Ovary (tissue), 10 donors: ENCODE measurements at places on chromosomes 2 and 18. TPM values are rescaled to one million over a fixed set of nuclear protein-coding genes. Genes with fewer than 3 reads are reported as not detected.

DNA sequence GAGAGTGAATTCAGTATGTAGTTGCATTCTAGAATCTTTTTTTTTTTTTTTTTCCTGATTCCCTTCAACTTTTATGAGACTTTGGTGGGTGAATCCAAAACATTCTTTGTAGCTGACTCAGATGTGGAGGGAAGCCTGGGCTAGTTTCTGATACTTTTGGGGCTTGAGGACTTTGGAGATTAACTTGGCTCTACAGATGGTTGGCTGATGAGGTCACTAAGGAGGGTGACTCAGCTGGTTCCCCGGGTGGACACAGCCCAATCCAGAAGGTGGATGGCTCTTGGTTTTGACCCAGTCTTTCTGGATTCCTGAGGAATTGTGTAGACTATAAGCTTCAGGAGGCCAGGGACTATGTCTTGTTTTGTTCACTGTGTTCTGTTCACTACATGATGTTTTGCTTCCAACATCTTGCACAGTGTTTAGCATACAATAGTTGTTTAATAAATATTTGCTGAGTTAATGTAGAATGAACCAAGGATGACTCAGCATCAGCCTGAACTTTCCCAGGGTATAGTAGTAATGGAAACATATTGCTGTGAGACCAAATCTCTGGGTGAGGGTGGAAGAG lies 30.5 kb downstream of the LAMA3 start:
- H3K4me1 ChIP-seq: peaks cover 8% of the 10 kb centered on the region
- no peaks in the 10 kb centered on the region for H3K27me3 ChIP-seq
- H3K36me3 ChIP-seq: no peaks in the 10 kb centered on the region
- H3K4me3 ChIP-seq: no peak overlapping the region
- DNase-seq: no peak

DNA sequence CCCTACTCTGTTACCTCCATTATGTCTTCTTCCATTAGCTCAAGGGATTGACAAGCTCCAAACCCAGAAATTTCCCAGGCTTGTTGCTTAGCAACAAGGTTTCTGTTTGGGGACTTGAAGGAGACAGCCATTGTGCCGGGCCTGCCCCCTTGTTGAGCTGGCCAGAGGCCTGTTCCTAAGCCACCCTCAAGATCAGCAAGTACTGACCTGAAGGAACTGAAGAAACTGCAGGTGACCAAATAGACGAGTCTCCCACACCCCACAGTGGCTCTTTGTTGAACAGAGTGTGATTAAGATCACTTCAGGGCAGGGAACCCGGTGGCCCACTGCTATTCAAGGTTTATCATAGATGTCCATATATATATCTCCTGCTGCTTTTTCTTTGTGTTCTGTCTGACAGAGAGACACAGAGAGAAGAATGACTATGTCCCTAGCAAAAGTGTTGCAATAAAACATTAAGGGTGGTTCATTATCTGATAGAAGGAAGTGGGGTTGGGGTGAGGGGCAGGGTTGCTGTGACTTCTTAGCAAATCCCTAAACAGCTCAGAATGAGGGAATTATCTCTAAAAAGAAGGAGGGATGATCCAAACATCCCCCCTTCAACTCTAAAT lies 69.2 kb downstream of the RNF144A start:
- no peaks in the 10 kb centered on the region for H3K36me3 ChIP-seq
- H3K4me1 ChIP-seq: peaks cover 4% of the 10 kb centered on the region
- no peaks in the 10 kb centered on the region for H3K27me3 ChIP-seq

DNA sequence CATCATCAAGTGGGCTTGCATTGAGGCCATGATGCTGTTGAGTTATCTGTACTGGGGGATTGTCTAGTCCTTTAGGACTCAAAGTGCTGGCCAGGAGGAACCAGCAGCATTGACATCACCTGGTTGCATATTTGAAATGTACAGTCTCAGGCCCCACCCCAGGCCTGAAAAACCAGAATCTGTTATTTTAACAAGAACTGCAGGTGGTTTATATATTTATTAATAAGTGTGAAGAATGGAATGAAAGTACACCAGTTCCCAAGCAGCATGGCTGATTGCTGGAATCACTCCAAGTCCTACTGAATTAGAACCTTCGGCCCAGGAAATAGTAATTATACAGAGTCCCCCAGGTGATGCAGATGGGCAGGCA lies 2.8 kb downstream of the IL1F10 start:
- H3K27ac ChIP-seq: no peak overlapping the region
- no peak for DNase-seq
- no peaks in the 10 kb centered on the region for H3K4me1 ChIP-seq

- no peak overlapping the region for H3K27ac ChIP-seq
- DNase-seq: no peak
- H3K4me1 ChIP-seq: no peaks in the 10 kb centered on the region
- no peaks in the 10 kb centered on the region for H3K27me3 ChIP-seq
These were observed 58.6 kb upstream of the VRK2 start for GRCh38 chr2:57987835-57988573.

- DNase-seq: no peak
- H3K36me3 ChIP-seq: no peaks in the 10 kb centered on the region
- H3K27ac ChIP-seq: no peak overlapping the region
- no peak overlapping the region for H3K4me3 ChIP-seq
These were observed 25.6 kb upstream of the TGIF1 start for GRCh38 chr18:3424280-3424890.

- no peak overlapping the region for H3K4me3 ChIP-seq
- no peaks in the 10 kb centered on the region for H3K36me3 ChIP-seq
- no peak for DNase-seq
- no peaks in the 10 kb centered on the region for H3K27me3 ChIP-seq
These were observed 154.6 kb downstream of the EVA1A start for GRCh38 chr2:75406131-75406581.

DNA sequence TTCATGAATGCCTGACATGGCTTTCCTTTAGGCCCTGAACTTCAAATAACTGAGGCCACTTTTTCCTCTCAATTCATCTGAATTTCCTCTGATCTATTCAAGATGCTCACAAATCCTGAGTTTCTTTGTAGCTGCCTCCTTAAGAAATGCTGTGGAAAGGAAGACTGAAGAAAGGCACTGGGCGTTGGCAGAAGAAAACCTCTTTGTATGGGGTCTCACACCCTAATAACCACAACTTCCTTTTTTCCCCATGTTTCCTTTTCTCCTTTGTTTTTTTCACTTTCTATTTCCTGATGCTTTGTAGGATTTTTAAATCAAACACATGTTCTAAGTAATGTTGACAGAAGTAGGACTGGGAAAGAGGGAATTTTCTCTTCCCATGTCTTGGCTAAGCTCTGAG lies 447.4 kb downstream of the CMPK2 start:
- no peak overlapping the region for H3K27ac ChIP-seq
- no peak overlapping the region for H3K4me3 ChIP-seq
- DNase-seq: no peak
- no peaks in the 10 kb centered on the region for H3K36me3 ChIP-seq

GRCh38 chr2:224395620-224396390 lies 6.1 kb downstream of the FAM124B start:
- H3K4me1 ChIP-seq: no peaks in the 10 kb centered on the region
- no peaks in the 10 kb centered on the region for H3K27me3 ChIP-seq
- no peaks in the 10 kb centered on the region for H3K36me3 ChIP-seq

DNA sequence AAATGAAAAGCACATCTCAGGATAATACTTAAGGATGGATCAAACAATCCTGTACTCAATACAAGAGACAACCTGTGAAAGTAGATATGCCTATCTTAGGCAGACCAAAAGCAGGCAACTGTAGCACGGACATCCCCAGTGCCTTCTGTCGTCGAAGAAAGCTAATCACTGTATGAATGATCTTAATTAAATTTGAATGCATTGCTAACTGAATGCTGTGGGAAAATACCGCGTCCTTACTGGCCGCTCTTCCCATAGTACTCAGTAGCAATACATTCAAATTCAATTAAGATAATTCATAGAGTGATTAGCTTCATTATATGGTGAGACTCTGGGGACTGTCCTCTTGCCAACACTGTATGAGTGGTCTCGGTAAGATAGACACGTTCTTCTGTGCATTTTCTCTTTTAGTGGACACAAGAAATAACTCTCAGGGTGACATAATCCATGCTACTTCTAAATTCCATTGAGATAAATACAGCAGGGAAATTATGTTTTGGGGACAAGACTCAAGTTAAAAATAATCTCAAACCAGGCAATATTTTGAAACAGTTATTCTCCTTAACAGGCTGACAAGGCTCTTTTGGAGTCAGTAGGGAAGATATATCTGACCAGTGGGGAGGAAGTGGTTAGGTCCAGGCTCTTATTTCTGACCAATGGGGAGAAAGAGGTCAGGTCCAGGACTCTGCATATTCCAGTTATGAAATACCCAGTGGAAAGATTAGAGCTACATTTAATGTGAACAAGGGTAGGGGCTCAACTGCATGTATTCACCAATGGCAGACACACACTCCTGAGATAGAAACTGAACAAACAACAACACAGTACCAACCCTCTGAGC lies 97.3 kb downstream of the DOCK10 start:
- no peaks in the 10 kb centered on the region for H3K27me3 ChIP-seq
- no peak overlapping the region for H3K4me3 ChIP-seq
- no peak for DNase-seq
- no peaks in the 10 kb centered on the region for H3K4me1 ChIP-seq
- H3K36me3 ChIP-seq: no peaks in the 10 kb centered on the region

- no peak for DNase-seq
- no peaks in the 10 kb centered on the region for H3K36me3 ChIP-seq
- H3K27me3 ChIP-seq: no peaks in the 10 kb centered on the region
- H3K4me3 ChIP-seq: no peak overlapping the region
- H3K4me1 ChIP-seq: no peaks in the 10 kb centered on the region
These were observed 77.3 kb upstream of the PHLPP1 start for GRCh38 chr18:62637807-62638687.

- H3K4me1 ChIP-seq: no peaks in the 10 kb centered on the region
- H3K27ac ChIP-seq: no peak overlapping the region
- H3K4me3 ChIP-seq: no peak overlapping the region
- H3K27me3 ChIP-seq: no peaks in the 10 kb centered on the region
- no peaks in the 10 kb centered on the region for H3K36me3 ChIP-seq
These were observed 602.8 kb upstream of the SOX11 start for GRCh38 chr2:5089409-5089808.

DNA sequence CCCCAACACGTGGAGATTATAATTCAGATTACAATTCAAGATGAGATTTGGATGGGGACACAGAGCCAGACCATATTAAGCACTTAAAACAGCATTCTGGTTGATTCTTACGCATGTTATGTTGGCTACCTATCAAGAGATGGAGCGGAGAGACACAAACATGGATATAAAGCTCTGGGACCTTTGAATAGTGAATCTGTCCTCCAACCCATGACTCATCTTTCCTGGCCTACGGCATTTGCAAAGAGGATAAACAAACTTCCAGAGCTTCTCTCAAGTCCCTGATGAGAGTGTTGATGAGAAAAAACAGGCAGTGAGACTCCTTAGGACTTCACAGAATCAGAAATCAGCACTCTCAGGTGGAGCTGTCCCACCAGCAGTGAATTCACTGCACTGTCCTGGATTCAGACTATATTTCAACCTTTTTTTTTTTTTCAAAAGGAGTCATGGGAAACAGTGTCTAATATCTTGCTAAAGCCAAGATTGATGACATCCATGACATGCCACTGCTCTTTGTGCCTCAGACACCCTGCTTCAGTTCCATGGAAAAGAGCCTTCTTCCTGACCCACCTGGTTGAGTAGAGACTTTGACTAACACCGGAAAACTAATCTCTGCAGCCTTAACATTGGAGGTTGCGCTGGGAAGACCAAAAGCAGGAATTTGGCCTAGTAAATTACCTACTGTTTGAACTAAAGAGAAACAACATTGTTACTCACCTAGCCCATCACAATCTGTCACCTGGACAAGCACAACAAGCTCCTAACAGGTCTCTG lies 62.1 kb upstream of the NPAS2 start:
- no peaks in the 10 kb centered on the region for H3K27me3 ChIP-seq
- no peak overlapping the region for H3K4me3 ChIP-seq
- no peaks in the 10 kb centered on the region for H3K4me1 ChIP-seq
- DNase-seq: no peak
- no peak overlapping the region for H3K27ac ChIP-seq

- H3K4me3 ChIP-seq: no peak overlapping the region
- no peak for DNase-seq
- H3K27ac ChIP-seq: no peak overlapping the region
- no peaks in the 10 kb centered on the region for H3K27me3 ChIP-seq
These were observed 379.0 kb downstream of the SETBP1 start for GRCh38 chr18:45059695-45060094.

DNA sequence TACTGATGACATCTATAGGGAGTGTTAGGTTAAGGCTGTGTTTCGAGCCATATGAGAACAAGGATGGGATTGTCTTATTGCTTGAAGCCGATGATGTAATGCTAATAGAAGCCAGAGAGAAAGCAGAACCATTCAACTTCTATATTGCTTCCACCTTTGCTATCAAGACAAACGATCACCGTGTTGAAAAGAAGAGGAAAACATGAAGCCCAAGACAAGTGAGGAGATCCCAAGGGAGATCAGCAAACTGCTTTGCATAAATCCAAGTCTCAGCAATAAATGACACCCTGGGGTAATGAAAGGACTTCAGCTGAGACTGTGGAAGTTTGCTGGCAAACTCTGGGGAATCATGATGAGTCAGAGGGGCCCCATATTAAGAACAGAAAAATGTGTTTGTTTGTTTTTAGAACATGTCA lies 206.2 kb downstream of the NCKAP5 start:
- H3K4me3 ChIP-seq: no peak overlapping the region
- no peaks in the 10 kb centered on the region for H3K27me3 ChIP-seq

The SERPINB12 gene
- not detected for total RNA-seq

The LRRC30 gene
- not detected for total RNA-seq

The UGT1A5 gene
- not detected for total RNA-seq

The POMC gene
- 1.5 TPM for total RNA-seq

The ABCG5 gene
- not detected for total RNA-seq

The SKA1 gene
- 0.11 TPM for total RNA-seq

The ASPRV1 gene
- total RNA-seq: 5.5 TPM

The PLB1 gene
- total RNA-seq: 4.8 TPM

The CPLX4 gene
- total RNA-seq: not detected
